Right kidney (tissue), 9 donors: ENCODE measurements at places on chromosomes 5 and 9.

DNA sequence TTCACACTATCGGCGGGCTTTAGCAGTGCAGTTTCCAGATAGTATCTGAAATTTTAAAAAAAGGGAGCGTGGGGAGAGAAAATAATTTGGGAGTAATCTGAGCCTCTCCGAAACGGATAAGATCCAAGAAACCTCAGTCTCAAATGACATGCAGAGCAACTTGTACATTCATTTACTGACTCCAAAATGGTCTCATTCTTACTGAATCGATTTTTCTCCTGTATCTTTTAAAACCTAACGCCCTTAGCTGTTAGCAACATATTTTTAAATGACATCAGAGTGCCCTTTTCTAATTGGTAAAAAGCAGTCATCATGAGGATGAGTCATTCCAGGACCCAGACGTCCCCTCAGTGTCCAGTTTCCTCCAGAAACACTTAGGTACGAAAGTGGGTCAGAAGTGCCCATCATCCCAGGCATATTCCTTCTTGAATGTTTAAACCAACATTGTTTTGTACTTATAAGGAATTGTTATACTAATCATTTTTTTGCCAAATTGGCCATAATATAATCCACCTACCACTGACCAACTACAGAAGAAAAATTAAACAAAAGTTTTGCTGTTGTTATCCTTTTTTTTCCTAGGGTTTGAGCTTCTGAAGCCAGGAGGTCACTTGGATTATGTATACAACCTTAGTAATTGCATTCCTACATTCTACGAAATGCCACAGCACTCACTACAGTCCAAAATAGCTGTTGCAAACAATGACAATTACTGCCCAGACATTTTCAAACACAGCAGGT, 354.4 kb downstream of the ADAMTS6 start:
- DNase-seq, result no peak

GRCh38 chr9:107566611-107567061, 77.1 kb upstream of the KLF4 start:
- no peak for DNase-seq

DNA sequence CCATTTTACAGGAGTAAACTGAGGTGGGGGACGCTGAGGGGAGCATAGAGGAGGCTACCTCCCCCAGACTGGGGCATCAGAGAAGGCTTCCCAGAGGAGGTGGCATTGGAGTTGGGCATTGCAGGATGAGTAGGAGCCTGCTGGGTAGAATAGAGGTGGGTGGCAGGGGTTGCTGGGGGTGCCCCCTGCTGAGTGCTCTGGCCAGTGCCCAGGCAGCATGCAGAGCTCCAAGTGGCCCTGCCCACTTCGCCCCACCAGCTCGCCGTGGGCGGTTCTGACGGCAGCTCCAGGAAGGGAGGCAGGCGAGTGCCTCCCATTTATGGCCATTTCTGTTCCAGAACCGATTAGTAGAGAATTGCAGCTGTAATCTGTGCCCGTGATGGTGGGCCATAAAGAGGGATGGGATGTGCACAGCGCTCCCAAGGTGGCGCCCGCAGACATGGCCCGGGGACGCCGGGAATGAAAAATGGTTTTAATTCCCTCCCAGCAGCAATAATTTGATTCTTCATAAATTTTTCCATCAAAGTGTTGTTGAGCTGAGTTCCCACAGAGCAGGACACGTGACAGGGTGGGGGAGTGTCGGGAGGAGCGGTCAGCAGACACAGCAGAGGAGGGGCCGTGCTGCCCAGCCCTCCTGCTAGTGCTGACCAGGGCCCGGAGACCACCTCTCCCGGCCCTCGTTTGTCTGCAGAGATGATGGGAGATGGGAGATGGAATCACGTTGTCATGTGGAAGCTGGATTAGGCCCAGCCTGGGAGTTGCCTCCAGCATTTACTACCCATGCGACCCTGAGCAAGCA, 75.5 kb downstream of the LMX1B start:
- no peak for DNase-seq

DNA sequence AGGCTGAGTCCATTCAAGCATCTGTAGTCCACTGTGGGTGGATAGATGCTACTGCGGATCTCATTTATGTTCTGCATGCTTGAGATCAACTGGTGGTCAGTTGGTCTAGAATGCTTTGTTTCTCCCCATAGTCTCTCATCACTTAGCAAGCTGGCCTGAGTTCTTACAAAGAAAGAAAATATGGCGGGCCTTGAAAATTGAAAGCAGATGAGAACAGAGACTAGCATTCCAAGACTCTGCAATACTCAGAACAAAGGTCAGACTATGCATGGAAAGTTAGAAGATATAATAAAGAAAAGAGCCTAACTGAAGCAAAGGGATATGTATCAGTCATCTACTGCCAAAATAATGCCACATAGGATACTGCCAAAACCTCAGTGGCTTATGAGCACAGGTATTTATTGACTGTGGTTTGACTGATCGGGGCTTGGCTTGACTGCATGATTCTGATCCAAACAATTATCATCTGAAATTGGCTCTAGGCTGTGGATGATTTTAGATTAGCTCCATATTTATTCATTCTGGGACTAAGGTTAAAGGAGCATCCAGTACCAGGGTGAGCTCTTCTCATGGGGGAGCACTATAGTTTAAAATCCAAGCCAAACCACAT, 258.9 kb downstream of the TAF11L14 start:
- no peak for DNase-seq
